ENCODE measurements at places on chromosomes 11 and 22. TPM values are rescaled to one million over a fixed set of nuclear protein-coding genes. Genes with fewer than 3 reads are reported as not detected.

TRPC6 gene
- total RNA-seq: 1.4 TPM

ST14 gene
- 139 TPM for total RNA-seq

OR2AT4 gene
- total RNA-seq: not detected

MISFA gene
- 3.6 TPM for total RNA-seq

AQP11 gene
- total RNA-seq: 1.4 TPM

- DNase-seq: no peak
These were observed 33.9 kb upstream of the LYVE1 start for GRCh38 chr11:10602366-10602765.

- DNase-seq: no peak
These were observed 5.6 kb downstream of the SYTL2 start for GRCh38 chr11:85805387-85805786.

DNA sequence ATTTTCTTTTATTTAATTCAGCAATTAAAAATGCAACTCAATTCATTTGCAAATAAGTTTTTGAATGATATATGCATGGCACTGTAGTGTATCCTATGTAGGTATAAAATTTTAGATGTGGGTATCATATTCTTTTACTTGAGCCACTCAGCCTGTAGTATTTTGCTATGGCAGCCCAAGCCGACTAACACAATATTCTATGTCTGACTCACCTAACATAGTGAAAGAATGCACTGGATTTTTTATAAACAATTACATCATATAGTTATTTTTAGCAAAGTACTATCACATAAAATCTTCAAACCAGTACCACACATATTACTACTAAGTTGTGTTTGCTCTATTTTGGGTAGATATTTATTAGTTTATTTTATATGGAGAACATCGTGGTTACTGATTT lies 21.9 kb upstream of the GRIA4 start:
- no peak for DNase-seq

DNA sequence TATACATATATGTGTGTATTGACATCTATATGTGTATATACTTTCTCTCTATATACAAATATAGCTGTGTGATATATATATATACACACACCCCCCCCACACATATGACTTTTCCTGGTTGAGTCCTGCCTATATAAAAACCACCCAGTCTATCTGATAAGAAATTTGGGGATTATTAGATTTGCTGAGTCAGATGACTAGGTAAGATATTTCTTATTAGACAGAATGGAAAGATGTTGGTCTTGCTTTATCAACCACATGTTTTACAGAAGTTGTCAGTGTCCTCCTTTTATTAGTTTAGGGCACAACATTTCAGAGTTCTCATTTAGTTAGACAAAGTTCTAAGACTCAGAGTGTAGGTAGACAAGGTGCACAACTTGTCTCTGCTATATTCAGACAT lies 953.3 kb downstream of the METTL15 start:
- no peak for DNase-seq

DNA sequence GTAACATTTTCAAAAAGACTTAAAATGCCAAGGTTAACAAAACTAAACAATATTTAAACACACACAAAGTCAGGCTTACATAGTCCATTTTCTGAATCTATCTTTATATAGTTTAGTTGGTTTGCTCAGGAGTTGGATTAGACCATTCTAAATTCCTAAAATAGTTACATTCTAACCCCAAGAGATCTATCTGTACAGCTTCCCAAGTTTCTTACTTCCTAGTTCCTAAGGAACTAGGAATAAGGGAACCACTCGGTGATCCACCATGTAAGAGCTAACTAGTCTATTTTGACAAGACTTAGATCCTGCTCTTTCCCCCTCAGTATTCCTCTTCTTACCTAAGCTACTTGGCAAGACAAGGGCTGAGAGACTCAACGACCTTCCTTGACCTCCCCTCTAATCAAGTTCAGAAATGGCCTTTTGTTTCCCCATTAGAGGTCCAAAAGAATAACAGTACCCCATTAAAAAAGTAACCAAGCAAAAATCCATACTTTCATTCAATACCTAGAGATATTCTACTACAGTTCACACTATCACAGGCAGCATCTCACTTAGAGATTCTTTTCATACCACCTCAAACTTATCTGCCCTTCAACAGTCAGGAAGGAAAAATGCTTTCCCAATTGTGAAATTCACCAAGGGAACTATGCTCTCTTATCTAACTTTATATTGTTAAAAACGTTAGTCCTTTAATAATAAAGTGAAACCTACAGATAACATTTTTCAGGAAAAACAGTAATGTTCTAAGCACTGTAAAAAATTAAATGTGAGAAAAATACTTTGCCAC lies 253.1 kb downstream of the TTC28 start:
- DNase-seq: no peak

DNA sequence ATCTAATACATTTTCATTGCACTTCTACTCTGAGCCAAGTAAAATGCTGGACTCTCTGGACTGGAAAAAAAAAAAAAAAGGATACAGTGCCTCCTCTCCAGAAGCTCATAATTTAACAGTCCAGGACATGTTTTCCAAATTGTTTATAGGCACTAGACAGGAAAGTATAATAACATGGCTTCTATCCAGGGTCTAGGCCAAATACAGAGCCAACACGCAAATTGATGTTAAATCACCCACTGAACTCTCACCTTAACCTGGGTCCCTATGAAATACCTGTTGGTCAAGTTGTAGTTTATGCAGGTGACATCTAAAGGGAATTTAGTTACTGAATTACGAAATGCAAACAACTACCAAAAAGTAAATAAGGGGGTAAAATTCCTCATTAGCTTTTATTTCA lies 428.7 kb upstream of the LUZP2 start:
- no peak for DNase-seq

- DNase-seq: no peak
These were observed 89.8 kb downstream of the FBXO7 start for GRCh38 chr22:32564170-32565001.

DNA sequence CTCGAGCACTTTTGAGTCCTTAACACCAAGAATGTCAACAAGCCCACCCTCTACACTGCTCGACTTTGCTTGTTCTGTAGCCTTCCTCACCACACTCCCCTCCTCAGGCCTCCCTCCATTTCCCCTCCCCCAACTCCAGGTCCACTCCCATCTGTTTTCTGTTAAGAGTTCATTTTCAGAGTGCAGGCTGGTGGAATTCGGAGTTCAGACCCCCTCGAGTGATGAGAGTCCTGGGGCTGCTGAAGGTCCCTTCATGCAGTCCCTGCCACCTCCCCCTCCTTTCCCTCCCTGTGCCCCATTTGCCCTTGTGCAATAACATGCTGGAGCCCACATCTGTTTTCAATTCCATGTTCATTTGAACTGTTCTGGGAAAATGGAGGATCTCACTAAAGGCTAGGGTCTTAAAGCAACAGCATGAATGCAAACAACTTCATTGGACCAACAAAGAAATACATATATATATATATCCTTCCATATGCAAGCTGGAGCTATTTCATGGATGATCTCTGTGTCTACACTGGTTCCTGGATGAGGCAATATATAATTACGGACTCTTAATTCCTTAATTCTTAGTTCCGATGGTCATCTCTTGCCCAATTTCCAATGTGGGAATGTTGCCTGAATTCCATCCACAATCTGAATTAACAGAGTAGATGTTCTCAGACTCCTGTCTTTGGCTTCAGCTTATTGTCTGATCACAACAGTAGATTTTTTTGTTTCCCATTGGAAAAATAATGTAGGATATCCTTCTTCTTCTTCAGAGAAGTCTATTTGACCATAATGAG lies 340.4 kb downstream of the ETS1 start:
- peak; percentile 42 for DNase-seq

GRCh38 chr11:57873196-57873911 lies 111.8 kb downstream of the CTNND1 start:
- DNase-seq: no peak

DNA sequence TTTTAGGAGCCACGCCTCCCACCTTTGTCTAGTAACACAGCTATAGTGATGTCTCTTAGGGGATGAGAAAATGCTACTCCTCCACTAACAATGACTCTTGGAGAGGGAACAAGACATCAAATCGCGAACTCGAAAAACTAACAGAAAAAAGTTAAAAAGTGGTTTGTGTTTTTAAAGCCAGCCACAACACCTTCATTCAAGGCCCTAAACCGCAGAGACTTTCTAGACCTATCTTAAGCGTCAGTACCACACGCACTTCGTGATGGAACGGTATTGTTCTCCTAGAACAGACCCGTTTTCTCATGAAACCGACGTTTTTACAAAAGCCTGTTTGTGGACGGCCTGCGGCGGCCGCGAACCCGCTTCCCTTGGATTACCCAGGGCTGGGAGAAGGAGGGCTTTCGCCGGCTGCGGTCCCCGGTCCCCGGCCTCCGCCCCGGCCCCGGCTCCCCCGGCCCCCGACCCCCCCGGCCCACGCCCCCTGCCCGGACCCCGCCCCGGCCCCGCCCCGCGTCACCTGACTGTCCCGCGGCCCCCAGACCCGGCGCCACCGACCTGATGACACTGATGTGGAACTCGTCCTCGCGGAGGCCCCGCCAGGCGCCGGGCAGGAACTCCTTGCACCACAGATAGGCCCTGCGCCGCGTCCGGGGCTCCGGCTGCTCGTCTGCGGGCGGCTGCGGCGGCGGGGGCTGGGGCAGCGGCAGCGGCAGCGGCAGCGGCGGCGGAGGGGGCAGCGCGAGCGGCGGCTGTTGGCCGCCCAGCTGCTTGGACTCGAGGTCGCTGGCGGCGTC lies 718 bp downstream of the CHKA start:
- peak; percentile 75 for DNase-seq

DNA sequence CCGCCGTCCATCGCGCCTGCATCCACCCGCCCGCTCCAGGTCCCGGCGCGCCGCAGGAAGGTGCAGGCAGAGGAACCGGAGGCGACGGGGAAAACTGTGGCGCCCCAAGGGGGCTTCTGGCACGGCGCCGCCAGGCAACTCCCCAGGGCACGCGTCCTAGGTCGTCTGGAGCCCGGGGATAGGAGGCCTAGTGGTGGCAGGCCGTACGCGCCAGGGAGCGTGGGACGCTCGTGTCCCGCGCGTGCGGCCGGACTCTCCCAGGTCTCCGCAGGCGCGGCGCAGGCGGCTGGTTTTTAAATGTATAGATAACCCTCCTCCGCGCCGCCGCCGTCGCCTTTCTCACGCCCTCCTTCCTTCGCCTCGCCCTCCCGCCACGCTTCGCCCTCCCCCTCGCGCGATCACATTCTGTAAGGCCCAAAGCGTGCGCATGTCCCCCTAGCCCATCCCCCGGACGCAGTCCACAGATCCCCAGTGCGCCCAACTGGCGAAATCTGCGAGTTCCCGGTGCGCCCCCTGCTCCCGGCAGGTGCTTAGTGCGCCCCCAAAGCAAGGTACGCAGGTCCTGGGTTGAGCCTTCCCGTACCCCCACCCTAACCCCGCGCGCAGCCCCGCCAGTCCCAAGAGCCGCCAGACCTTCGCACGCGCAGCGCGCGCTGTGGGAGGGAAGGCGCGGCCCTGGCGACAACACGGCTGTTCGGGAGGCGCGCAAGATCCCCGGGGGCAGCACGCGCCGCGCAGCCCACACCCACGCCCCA lies at the start of gene ASCL2:
ASCL2 (minus strand) TSS at position 267 of the 755 bp plus-strand sequence; CDS start at position 11, 256 bp downstream.
- peak; percentile 47 for DNase-seq

- no peak for DNase-seq
These were observed 14.6 kb downstream of the SLC43A1 start for GRCh38 chr11:57500926-57501325.

DNA sequence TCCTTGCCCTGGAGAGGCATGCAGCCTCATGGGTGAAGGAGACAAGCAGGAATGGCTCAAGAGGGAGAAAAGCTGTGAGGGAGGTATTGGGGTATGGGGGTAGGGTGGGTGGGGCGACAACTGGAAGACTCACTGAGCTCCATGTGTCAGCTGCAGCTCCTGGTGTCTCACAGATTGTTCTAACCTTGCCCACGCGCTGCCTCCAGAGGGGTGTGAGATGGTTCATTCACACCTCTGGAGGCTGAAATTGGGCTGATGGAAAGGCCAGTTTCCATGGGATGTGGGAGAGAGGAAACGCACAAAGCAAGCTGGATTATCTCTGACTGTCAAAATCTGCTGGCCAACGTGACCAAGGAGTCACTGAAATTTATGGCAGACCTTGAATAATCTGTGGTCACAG lies 400.4 kb upstream of the NARS2 start:
- DNase-seq: no peak

DNA sequence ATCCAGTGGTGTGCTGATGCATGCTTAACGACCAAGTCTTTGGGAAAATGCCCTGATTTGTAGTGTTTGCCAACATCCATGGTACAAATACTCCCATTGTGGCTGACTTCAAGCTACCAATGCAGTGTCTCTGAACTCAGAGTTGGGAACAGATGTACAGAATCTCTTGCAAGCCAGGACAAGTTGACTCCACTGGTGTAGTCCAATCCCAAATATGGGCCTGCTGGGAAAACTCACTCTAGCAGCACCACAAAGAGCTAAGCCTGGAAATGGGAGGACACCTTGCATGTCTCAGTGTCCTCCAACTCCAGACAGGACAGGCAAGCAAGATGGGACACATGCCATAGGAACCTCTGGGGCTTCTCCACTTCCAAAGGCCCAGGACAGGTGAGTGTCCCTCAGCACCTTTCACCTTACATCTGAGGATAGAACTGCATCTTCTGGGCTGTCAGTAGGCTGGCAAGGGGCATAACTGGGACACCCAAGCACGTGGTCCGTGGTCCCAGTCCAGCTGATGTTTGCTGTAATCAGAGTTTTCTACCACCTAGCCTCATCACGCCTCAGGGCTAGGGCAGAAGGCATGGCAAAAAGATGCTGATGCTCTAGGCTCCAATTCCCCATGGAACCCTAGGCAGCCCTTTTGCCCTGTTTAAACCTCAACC lies 6.5 kb downstream of the LMO1 start:
- DNase-seq: no peak

GRCh38 chr11:126809514-126810289 lies 190.9 kb downstream of the KIRREL3 start:
- no peak for DNase-seq

- no peak for DNase-seq
These were observed 69.9 kb downstream of the HIRA start for GRCh38 chr22:19361501-19362103.

- no peak for DNase-seq
These were observed 6.5 kb downstream of the OOSP1 start for GRCh38 chr11:59944720-59945119.

GRCh38 chr11:117020287-117020686 lies 77.9 kb downstream of the SIK3 start:
- DNase-seq: no peak

GRCh38 chr11:4643076-4643475 lies 706 bp upstream of the OR51E1 start:
- no peak for DNase-seq

GRCh38 chr11:131656839-131657211 lies 286.4 kb downstream of the NTM start:
- peak; percentile 37 for DNase-seq

DNA sequence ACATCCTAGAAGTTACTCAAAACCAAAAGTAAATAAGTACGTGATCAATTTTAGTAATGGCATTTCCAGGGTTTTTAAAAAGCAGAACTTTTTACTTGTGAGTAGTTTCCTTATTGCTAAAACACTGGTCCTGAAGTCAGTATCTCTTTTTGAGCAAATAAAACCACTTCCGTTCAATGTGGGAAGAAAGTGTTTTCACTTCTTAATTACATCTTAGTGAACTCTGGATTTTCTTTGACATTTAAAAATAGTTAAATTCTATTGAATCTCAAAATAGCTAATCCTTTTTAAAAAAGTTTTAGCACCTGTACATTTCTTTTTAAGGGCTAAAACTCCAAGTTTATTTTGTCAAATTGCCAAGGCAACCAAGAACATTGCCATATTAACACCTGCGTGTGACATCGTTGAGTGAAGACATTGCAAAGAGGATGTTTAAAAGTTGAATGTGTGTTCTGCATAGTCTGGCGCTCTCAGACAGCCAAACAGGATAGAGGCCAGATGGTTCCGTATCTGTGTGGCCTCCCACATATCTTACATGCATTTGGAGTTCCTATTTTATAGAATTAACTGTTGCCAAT lies 17.2 kb upstream of the OR5B21 start:
- no peak for DNase-seq

All from kidney (tissue), 22 donors.